PC-9 (cell line): ENCODE measurements at places on chromosomes 11 and 22. TPM values are rescaled to one million over a fixed set of nuclear protein-coding genes. Genes with fewer than 3 reads are reported as not detected.
A peak's percentile ranks its signal among the peaks of the same experiment; 100 is the strongest.

APLNR gene
- total RNA-seq = not detected in 2 replicates

C11orf86 gene
- not detected in 2 replicates for total RNA-seq

C11orf87 gene
- total RNA-seq = not detected in 2 replicates

NELL1 gene
- total RNA-seq = not detected in 2 replicates

AHNAK gene
- total RNA-seq = 632 and 734 TPM in 2 replicates

DPP3 gene
- 76.2 and 80.0 TPM in 2 replicates for total RNA-seq

KCNQ1OT1 gene
- total RNA-seq = 3.4 and 4.3 TPM in 2 replicates

HPX gene
- total RNA-seq = 0.68 TPM in 1 of 2 replicates, not detected in the other

XKR3 gene
- total RNA-seq = not detected in 2 replicates

DMC1 gene
- 5.6 and 6.3 TPM in 2 replicates for total RNA-seq

CCDC86 gene
- total RNA-seq = 34.8 and 35.6 TPM in 2 replicates

DNA sequence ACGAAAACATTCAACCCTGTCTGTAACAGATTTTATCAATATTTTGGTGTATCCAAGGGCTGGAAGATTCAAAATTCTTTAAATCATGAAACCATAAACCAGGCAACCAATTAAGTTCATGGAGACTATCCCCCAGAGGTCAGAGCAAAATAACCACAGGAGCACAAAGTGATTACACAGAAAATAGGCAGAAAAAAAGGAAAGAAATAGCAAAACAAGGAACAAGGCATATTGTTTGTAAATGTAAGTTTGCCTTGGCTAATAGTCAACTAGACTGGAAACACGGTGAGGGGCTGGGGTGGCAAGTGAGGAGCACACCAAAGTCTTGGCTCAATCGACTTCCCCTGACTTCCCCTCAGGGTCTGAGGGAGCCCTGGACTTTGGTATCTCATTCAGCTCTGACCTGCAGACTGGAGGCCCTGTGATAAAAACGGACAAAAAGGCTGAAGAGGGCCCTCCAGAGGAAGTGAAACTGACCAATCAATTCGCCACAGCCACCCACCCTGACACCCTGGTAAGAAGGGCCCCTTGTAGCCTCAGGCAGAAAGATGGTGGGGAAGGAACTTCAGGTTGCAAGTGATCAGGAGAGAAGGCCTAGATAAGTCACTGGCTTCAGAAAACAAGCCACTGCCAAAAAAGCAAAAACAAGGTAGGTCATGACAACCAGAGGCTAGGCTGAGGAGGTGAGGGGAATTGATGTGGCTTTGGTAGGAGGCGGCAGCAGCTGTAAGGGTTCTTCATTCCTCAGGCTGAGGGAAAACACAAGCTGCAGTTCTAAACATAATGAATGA is 1.8 kb downstream of the SIK3 start:
- DNase-seq = no peak

- peak; percentile 33 for DNase-seq
These were observed 70.4 kb downstream of the FBXO7 start for GRCh38 chr22:32544953-32545558.

DNA sequence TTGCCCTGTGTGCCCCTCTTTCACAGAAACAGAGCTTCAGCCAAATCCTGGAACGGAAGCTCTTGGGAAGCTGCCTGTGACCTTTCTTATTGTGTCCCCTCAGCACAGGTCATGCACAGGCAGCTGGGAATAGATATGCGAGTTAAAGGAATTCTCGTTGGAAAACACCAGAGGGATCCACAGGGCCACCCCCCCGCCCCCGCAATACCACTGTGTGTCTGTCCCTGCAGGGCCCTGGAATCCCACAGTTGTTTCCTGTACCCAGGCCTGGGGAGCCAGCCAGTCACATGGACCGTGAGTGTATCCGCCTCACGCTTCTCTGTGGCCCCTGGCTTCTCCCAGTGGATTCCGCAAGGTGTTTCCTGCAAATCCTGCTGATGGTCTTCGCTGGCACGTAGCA is 29.0 kb downstream of the TIMP3 start:
- no peak for DNase-seq

GRCh38 chr11:75145972-75146519 is 4.9 kb upstream of the SLCO2B1 start:
- no peak for DNase-seq

DNA sequence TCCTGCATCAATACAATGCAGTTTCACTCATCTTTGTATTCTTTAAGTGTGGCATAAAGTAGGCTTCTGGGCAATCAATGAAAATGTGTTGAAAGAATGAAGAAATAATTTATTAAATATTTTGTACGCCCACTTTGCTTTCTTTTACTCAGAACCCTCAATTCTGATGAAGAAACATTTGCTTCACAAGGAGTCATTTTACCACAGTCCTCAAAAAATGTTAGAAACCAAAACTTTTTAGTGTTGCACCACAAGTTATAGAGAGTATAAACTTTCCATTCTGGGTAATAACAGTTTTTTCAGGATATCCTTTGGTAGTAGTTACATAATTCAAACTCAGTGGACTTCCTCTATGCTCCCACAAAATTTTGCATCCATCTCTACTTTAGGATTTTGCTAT is 360.5 kb downstream of the DLG2 start:
- no peak for DNase-seq

DNA sequence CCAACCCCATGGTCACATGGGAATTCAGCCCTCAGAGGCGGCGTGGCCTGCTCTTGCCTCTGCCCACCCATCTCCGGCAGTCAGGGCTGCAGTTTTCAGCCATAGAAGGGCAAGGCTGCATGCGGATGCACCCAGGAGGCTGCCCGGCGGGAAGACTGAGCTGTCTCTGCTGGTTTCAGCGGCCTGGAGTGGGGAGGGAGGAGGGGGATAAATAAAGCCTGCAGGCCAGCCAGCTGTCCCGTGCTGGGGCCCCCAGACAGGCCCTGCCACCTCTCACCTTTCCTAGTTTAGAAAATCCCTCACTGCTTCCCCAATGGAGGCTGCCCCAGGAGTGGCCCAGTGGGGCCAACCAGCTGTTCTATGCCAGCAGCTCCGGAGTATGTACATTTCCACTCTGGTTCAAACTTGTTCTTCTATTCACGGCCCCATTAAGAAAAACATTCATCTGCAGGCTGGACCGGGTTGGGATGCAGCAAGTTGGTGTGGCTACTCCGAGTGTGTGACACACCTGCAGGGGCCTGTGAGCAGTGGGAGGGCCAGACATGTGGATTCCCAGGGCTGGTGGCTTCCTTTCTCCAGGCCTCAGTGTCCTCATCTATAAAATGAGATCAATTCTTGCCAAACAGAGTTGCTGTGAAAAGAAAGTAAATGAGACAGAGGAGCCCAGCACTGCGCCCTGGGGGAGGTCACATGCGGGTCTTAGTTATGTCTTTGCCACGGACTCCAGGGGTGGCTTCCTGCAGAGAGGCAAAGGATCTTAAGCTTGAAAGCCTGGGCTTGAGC is 5.0 kb downstream of the MICALL1 start:
- no peak for DNase-seq

GRCh38 chr11:96197103-96197502 is 145.9 kb downstream of the MAML2 start:
- no peak for DNase-seq

- no peak for DNase-seq
These were observed 1.9 kb upstream of the IFITM10 start for GRCh38 chr11:1751999-1752906.

DNA sequence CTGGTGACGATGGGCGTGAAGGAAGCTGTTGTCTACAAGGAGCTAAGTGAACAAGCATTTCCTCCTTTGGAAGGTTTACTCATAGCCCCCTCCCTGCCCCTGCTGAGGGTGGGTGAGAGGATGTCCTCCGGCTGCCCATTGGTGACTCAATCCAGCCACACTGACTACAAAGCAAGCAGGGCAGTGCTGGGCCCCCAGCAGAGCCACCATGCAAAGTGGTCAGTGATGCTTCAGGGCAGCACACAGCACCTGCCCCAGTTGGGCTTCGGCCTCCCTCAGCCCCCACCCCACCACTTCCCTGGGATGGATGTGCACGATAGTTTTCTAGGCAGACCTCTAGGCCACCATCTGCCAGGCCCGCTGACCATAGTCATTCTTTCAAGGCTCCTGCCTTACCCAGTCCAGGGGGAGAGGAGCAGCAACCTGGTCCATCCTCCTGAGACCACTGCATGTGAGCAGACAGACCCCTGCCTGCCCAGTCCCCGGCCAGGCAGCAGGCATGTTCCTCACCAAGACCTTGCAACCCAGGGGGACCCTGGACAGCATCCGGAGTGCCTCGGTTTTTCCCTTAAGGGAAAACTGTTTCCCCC is 125.1 kb downstream of the BCR start:
- DNase-seq = no peak

GRCh38 chr22:26812731-26813130 is 155.3 kb downstream of the MIAT start:
- DNase-seq = no peak

GRCh38 chr11:122319085-122319484 is 203.1 kb upstream of the BLID start:
- no peak for DNase-seq

DNA sequence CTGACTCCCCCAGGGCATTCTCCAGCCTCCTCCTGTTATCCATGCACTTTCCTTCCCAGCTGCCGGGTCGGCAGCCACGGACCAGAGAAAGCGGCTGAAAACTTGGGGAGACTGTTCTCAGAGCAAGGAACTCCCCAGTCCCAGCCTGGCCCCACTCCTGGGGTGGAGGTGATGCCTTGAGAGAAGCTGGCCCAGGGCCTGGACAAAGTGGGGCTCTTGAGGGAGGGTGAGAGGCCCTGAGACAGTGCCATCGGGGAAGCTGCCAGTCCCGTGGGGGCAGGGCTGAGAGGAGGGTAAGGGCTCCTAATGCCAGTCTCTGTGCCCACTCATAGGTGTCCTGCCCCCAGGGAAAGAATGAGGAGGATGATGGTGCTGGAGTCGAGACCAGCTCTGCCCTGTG is 53.8 kb downstream of the FLRT1 start:
- DNase-seq = no peak

DNA sequence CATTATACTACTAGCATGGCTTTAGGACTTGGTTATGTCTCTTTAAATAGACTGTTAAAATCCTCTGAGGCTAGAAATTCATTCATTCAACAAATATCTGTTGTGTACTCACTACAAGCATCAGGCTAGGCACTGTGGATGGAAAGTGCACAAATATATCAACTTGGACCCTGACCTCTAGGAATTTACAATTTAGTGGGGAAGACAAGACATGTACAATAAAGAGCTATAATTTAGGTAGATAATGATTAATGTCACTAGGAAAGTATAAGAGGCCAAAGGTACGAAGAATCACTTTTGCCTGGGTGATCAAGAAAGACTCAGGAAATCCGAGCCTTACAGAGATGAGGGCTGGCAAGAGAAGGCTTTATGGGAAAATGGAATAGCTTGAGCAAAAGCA is 25.6 kb upstream of the BMAL1 start:
- no peak for DNase-seq

DNA sequence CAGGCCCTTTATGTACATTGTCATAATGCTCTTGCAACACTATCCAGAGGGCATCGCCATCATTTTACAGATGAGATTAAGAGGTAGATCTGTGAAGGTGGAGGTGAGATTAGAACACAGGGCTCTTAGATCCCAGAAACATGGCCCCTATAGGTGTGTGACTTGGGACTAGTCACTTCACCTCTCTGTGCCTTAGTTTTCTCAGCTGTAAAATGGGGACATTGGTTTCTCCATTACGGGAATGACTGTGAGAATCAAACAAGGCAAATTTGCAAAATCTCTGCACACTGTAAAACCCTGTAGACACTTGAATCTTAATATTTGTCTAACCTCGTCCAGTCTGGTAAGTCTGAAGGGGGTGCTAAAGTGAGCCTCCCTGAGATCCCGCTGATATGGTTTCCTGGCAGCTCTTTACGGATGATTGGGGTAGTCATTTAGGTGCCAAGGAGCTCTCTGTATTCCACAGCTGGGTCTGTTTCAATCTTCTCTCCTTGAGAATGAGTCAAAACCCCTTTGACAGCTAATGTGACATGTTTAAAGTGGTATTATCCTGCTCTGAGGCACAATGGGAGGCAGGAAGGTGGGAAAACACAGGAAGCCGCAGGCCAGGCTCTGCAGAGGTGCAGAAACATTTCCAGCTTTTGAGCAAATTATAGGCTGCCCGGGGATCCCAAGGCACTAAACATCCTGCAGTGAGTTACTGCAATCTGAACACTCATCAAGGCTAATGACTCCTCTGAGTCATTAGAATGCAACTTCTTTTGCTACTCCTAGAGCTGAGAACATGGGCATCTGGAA is 140.8 kb downstream of the CCDC81 start:
- DNase-seq = peak; percentile 46

DNA sequence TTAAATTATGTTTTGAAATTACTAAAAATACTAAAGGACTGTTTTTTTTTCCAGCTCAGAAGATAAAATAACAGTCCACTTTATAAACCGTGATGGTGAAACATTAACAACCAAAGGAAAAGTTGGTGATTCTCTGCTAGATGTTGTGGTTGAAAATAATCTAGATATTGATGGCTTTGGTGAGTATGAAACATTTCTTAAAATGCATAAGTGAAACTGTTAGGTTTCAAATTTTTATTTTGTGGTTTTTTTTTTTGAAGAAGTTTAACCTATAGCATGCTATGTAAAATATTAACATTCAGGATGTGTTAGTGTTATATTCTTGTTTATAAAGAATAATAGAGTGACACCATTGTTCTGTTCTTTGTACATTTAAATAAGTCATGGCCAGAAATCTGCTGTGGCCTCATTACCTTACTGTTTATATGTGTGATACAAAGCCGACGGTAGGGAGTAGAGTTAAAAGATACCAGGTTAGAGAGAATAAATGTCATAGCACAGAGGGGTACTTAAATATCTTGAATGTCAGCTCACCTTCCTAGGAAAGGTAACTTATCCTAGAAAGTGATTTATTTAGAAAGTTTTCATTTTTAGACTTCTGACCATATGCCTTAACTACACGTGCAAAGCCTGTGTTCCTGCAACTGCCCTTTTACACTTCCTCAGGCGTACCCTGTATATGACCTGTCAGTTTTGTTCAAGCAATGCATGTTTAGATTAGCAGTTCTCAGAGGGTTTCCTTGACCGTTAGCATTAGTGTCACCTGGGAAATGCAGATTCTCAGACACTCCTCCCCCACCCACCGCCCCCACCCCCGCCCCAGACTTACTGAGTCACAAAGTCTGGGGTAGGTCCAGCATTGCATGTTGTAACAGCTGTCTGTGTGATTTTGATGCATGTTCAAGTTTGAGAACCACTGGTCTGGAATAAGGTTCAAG is 6.3 kb downstream of the FDX1 start:
- no peak for DNase-seq

GRCh38 chr11:56700914-56701485 is 2.1 kb downstream of the OR9G1 start:
- no peak for DNase-seq

GRCh38 chr11:5288108-5288905 is 13.4 kb downstream of the OR51B4 start:
- no peak for DNase-seq

GRCh38 chr11:65206441-65206841 is 24.7 kb downstream of the CAPN1 start:
- no peak for DNase-seq

GRCh38 chr11:35796562-35796961 is 134.0 kb downstream of the TRIM44 start:
- DNase-seq = peak; percentile 58

DNA sequence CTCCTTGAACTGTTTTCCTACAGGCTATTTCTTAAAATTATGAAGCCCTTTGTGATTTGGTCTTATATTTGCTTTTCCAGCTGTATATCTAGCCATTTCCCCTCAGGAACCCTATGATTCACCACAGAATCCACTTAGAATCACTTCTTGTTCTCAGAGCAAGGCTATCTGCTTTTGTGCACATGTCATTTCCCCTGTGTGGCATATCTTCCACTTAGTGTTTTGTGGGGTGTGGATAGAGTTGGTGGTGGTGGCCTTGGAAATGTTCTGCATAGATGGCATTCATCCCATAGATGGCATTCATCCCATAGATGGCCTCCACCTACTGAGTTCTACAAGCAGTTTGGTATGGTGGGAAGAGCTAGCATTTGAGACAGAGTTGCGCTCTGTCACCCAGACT is 44.7 kb downstream of the SWAP70 start:
- DNase-seq = no peak

GRCh38 chr22:42283278-42284201 is 13.1 kb upstream of the TCF20 start:
- DNase-seq = no peak
